ENCODE measurements at places on chromosomes 16 and 17. TPM values are rescaled to one million over a fixed set of nuclear protein-coding genes. Genes with fewer than 3 reads are reported as not detected.
A peak's percentile ranks its signal among the peaks of the same experiment; 100 is the strongest.

ACE gene
- total RNA-seq = 5.1 TPM

TRAPPC2L gene
- total RNA-seq = 52.1 TPM

GRCh38 chr16:55499951-55500529, 8.8 kb upstream of the LPCAT2 start:
- peak; percentile 87 for DNase-seq

GRCh38 chr17:79537686-79538085, 73.2 kb downstream of the RBFOX3 start:
- no peak for DNase-seq

- DNase-seq = no peak
Measured at GRCh38 chr17:81399481-81400153, 4.4 kb downstream of the BAHCC1 start.

DNA sequence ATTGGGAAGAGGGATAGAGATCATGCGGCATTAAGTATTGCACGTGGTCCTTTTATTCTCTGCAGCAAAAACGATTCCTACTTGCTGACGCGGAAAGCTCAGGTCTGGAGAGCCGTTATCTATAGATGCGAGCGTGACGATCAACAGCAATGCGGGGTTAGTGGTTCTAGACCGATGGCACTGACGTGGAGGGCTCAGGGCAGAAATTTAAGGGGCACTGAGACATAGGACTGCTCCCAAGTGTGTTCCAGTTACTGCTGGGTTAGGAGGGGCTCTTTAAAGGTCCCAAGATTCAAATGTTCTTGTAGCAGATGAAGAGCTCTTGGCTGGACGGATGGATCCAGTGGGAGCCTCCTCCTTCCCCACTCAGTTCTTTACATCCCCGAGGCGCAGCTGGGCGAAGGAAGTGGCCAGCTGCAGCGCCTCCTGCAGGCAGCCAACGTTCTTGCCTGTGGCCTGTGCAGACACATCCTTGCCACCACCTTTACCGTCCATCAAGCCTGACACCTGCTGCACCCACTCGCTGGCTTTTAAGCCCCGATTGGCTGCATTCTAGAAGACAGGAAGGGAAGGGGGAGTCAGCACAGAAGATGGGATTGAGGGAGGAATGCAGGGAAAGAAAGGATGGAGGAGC, 732 bp upstream of the EXOSC6 start:
- peak; percentile 16 for DNase-seq

DNA sequence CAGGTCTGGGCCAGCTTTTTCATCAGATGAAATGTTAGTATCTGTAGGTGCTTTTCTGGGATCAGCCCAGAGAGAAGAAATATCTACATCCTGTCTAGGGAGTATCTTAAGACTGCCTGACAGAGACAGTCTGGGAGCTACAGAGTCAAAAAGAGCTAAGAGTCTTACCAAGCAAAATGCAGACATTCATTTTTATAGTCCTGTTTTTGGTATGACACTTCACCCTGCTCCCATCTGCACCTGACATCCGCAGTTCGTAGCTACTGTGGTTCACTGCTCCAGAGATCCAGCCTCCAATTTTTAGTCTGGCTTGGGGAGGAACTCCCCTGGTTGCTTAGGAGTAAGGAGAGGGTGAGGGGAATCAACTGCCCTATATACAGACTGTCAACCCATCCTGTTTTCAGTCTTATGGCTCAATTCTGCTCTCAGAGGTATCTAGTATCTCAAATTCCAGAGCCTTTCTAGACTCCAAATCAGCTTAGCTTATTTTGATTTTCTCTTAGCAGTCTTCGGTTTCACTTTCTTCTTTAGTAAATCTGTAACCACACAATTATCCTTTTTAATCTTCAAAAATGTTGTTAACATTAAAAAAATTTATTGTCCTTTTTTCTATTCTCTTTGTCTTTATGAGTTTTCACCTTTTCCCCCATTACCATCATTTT, 97.8 kb downstream of the TMEM100 start:
- DNase-seq = no peak

DNA sequence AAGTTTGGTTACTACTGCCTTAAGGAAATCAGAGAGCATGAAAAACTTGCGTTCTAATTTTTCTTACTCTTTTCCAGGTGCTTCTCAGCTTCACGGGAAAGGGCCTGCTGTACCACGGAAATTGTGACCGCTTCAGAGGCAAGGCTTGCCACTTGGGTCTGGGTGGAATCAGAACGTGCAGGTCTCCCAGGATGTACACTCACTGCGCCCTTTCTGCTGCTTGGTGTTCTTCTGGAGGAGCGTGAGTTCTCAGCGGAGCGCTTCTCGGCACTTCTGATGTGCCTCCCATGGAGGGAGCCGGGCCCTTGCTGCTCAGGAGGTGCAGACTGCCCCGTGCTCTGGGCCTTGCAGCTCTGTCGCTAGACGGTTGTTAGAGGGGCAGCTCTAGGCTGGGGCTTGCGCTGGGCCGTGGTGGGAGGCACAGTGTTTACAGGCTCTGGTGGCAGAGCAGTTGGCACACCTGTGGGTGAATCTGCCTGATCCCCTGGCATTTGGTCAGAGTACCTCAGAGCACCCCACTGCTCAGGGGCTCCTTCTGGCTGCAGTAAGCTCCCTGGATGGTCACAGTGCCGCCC, 32.8 kb downstream of the UBN1 start:
- no peak for DNase-seq

DNA sequence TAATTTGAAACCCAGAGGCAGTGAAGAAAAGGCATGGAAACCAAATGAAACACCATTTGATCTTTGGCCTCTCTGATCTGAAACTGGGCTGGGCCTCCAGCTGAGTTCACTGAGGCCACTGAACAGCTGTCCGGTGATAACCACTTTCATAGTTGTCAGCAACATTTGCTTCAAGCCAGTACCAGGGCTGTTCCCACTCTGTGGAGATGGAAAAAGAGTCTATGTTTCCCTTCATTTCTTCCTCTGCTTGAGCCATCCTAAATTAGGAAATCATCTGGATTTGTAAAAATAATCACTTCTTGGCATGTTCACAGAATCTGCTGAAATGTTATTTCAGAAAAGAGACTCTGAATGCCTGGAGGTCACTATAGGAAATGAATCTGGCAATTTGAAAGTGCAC, 119.3 kb downstream of the STX8 start:
- DNase-seq = peak; percentile 88

GRCh38 chr16:83969771-83970429, 1.9 kb downstream of the NECAB2 start:
- no peak for DNase-seq

GRCh38 chr17:19003543-19004420, 782 bp downstream of the FAM83G start:
- DNase-seq = peak; percentile 30

DNA sequence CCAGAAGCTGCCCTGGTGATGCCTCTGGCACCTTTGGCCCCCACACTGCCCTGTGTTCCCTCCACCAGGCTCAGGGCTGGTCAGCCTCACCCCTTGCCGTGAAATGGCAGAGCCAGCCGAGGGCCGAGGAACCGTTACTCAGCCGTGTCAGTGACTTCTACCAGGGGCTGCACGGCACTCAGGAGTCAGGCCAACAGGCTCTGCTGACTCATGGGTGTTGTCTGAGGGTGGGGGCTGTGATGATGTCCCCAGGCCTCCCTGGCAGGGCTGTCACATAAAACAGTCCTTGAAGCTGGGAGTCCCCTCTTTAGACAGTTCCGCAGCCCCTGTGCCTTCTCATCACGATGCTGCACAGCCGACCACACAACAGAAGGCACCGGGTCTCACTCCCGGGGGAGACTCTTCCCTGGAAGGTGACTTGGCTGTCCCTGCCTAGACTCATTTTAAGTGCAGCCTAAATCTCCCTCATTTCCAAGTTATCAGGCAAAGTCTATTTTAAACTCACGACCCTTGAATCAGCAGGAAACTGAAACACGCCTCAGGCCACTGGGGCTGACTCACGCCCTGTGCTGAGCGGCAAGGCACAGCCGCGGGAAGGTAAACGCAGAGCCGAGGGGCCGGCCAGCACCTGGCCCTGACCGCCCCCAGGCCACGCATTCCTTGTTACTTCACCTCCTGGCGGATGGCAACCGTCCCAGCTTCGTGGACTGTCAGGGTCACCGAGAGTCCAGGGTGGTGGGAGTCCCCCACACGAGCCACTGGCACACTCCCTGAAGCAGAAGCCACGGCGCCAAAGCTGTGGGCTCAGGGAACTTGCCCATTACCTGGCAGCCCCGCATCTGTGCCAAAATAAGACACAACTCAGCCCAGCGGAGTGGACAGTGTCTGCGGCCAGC, 102.6 kb downstream of the ZNF778 start:
- DNase-seq = peak; percentile 61

DNA sequence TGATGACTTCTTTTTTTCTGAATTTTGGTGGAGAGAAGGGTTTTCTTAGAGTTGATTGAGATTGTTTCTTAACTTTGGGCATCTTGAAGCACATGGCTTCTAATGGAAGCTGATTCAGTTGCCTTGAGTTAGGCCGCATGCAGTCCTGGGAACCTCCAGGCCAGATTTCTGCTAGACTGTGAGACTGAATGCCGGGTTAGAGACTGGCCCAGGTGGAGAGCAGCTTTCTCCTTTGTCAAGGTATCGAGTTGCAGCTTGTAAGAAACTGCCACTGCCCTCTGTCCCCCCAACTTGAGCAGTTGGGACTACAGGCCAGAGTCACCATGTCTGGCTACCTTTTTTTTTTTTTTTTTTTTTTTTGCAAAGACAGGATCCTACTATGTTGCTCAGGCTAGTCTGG, 77.6 kb downstream of the CLEC16A start:
- no peak for DNase-seq

DNA sequence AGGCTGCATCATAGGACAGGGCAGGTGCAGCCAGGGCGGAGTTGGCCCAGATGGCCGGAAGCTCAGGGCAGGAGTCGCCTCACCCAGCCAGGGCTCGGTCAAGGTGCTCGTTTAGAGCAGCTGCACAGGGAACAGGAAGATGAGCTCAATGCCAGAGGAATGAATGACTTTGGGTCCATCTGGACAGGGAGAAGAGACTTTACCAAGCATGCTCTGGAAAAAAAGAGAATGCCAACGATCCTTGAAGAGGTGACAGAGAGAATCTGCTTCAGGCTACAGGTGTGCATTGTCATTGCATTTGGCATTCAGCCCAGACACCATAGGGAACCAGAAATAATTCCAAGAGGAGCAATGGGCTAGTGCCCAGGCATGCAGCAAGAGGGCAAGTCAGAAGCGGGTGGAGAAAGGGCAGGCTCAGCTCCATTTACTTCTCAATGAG, 6.7 kb upstream of the MPP3 start:
- no peak for DNase-seq

DNA sequence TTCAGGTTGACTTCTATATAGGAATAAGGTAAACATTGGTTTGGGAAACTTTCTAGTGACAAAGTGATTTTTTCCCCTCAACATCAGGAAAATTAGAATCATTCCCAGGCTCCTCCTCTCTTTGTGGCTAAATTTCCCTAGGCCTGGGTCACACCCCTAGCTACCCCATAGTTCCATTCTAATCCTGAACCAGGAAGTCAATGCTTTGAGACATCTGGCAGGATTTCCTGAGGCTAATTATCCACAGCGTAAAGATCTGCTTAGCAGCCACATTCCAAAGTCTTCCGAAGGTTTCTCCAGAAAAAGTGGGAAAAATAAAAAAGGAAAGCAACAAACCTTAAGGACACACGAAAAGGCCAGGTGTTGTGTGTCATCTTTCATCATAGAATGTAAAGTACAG, 60.3 kb upstream of the CORO6 start:
- DNase-seq = peak; percentile 63

DNA sequence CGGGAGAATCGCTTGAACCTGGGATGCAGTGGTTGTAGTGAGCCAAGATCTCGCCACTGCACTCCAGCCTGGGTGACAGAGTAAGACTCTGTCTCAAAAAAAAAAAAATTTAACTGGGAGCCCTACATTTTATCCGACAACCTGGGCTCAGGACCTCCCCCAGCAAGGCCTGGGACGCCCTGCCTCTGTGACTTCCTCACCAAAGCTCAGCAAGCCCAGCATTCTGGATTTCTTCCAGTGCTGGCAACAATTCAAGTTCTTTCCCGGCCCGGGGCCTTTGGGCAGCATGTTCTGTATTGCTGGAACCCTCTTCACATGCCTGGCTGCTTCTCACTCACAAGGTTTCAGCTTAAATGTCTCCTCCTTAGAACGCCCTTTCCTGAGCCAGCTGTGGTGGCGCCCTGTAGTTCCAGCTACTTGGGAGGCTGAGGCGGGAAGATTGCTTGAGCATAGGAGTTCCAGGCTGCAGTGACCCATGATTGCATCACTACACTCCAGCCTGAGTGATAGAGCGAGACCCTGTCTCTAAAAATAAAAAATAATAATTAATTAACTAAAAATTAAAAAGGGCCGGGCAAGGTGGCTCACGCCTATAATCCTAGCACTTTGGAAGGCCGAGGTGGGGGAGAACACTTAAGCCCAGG, 15.9 kb upstream of the MEIOB start:
- DNase-seq = no peak

GRCh38 chr17:73625006-73625405, 19.2 kb downstream of the SDK2 start:
- DNase-seq = no peak

DNA sequence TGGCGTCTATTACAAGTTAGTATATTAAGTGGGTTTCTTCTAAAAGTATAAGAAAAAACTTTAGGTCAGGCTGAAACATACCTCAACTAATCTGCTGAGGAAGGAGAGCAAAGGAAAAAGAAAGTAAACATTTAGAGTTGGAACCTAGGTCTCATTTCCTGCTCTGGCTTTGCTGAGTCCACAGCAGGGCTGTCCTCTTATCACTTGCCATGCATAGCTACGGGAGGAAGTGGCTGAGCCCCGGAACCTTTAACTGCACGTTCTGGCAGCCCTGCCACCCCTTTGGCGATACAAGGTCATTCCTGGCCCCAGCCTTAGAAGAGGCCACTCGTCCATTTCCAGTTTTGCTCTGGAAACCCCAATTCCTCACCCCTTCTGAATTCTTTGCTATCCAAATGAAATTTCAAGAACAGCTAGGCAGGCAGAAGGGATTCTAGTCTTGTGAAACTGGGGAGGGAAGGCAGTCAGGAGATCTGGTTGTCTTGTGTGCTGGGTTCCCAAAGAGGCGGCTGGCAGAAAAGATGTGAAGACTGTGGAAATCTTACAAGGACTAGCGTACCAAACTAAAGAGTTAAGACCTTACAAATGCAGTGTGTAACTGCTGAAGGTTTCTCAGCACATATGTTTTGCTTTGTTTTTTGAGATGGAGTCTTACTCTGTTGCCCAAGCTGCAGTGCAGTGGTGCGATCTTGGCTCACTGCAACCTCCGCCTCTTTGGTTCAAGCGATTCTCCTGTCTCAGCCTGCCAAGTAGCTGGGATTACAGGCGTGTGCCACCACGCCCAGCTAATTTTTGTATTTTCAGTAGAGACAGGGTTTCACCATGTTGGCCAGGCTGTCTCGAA, 19.1 kb downstream of the WIPI1 start:
- peak; percentile 48 for DNase-seq

DNA sequence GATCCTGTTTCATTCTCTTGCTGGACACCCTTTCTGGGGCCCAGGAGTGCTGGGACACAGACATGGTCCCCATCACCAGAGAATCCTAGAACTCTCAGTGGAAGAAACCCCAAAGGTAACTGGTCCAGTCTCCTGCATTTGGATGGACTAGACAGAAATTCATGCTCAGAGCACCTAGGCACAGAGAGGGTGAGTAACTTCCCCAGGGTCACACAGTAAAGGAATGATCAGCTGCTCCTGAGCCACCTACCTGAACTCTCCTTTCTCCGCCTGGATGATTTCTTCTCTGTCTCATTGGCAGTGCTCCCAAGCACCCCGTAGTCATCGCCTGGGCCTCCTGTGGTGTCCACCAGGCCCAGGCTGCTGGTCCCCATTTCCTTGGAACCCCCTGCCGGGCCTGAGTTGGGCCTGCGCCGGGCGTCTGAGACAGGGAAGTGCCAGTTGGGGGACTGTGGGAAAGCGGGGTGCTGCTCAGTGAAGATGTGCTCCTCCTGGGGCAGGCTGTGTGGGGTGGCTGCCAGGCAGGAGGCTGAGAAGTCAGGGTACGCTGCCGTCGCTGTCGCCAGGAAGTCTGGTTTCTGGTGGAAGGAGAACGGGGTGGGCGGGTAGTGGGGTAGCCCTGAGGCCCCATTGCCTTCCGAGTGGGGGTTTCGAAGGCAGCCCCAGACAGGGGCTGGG, 767 bp downstream of the MEOX1 start:
- DNase-seq = no peak

Data from muscle of leg (tissue), 16 donors.